ENCODE measurements at places on chromosomes 7 and 10.
A peak's percentile ranks its signal among the peaks of the same experiment; 100 is the strongest.

- DNase-seq: no peak
Measured at GRCh38 chr10:14447094-14447839, 116.5 kb upstream of the FRMD4A start.

- no peak for DNase-seq
Measured at GRCh38 chr10:11810973-11811372, 12.2 kb upstream of the PROSER2 start.

DNA sequence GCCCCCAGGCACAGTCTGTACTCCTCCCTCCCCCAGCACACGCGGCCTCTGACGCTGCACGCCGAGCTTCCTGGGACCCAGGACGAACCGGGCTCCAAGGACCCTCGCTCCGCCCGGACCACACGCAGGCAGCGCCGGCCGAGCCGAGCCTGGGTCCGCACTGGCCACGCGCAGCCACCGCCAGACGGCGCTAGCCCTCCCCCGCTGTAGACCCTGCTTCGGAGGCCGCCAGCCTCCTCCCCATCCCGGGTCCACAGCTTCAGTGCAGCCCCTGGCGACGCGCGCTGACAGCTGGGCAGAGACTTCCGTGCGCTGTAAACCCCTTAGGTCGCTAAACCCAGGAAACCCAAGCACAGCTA, 936 bp upstream of the TCERG1L start:
- no peak for DNase-seq

DNA sequence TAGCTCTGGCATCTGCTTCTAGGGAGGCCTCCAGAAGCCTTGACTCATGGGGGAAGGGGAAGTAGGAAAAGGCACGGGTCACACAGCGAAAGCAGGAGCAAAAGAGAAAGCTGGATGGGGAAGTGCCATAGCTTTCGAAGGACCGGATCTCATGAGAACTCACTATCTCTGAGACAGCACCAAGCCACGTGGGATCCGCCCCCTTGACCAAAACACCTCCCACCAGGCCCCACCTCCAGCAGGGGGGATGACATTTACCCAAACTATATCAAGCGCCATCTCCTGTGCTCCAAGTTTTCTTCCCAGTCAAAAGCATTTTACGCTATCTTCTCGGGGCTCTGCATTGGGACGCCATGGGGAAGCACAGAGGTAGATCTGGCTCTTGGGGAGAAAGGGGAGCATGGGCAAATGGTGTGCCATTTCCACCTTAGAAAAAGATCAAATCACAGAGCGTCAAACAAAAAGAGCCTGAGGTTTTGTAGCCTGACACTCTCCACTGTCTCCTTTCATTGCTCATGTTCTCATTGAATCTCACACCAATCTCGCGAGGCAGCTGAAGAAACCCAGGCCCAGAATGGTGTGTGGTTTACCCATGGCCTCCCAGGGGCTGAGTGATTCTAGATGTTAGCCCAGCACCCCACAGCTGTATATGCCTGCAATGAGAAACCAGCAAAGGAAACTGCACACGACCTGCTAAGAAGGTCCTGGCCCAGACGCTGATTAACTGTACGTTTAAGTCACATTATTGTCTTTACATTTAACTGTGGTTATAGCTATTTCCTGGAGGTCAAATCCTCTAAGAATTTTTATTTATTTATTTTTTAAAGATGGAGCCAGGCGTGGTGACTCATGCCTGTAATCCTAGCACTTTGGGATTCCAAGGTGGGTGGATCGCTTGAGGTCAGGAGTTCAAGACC, 8.1 kb upstream of the OLAH start:
- peak; percentile 59 for DNase-seq

GRCh38 chr10:89659143-89660131, 14.4 kb upstream of the PANK1 start:
- DNase-seq: no peak

DNA sequence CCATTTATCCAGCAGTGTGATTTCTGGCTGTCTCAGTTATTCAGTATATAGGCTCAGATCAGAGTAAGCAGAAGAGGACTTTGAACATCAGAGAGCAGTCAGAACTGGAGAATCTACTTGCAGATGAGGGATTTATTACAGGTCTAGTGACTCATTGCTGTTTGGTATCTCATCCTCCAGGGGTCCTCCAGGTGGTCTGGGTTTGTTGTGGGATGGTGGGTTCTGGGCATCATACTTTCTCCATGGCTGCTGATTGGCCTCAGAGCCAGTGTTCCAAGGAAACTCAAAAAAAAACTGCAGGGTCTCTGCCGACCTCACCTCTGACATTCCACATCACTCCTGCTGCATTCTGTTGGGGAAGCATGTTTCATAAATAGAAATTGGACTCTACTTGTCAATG, 214.8 kb downstream of the CNTNAP2 start:
- no peak for DNase-seq

GRCh38 chr10:10642751-10643150, 374.9 kb upstream of the CELF2 start:
- peak; percentile 64 for DNase-seq

DNA sequence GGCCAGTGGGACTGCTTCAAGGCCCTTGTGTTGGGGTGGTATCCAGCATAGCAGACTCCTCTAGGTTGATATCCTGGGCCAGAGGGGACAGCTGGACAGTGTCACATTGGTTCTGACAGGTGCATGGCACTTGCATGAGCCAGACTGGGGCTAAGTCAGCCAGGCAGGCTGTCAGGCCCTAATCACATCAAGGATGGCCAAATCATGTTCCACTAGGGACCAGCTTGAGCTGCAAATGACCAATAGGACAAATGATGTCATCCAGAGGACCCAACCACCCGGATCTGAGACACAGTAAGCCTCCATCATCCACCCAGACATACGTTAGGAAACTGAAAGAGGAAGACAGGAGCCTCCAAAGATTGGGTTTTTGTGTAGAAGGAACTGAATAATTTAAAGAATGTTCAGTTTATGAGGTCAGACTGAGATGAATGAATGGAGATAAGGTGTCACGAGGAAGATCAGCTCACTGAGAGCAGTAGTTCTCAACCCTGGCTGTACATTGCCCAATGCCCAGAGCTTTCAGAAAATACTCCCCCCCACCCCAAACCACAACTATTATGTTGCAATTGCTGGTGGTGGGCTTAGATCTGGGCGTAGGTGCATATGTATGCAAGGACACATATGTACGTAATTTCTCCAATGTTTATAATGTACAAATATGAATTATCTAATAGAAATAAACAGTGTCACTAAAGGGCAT, 75.2 kb upstream of the INHBA start:
- DNase-seq: no peak
